ENCODE measurements at places on chromosomes 6 and 20.

DNA sequence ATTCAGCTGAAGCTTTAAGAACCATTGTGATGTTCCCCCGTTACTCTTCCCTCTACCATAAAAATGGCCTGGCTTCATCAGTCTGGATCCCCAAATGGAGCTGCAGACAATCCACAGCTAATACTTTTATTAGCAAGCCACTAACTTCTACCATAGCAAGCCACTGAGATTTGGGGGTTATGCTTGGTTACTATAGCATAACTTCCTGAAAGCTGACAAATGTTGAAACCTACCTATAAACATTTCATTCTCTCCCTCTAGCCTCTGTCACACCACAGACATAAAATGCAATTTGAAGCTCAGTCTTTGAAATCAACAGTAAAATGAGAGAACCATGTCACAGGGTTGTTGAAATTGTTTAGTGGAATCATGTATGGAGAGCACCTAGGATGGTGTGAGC, 3.0 kb upstream of the HTR1E start:
- DNase-seq, result no peak

DNA sequence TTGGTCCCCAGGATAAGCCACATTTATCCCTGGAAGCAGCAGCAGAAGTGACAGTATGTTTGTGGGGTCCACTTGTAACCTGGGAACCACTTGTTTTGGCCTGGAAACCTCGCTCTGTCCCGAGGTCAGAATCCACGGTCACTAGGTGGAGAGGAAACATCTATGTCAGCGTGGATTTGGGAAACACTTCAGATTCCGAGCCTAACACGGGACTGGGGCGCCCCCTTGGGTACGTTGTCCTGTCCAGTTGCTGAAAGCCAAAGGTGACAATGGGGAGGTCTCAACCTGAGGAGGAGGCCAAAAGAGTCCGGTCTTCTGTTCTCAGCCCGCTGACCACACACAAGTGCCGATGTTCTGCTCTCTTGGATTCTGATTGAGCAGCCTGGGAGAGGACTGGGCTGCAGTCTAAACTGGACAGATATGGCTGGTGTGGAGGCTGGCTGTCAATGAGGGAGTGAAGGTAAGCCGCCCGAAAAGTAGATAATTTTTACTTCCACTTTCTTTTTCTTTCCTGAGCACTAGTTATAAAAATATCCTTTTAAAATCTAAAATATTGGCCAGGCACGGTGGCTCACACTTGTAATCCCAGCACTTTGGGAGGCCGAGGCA, 4.9 kb upstream of the ZFP57 start:
- no peak for DNase-seq

- no peak for DNase-seq
These were observed 43.7 kb downstream of the FOXP4 start for GRCh38 chr6:41589636-41590622.

DNA sequence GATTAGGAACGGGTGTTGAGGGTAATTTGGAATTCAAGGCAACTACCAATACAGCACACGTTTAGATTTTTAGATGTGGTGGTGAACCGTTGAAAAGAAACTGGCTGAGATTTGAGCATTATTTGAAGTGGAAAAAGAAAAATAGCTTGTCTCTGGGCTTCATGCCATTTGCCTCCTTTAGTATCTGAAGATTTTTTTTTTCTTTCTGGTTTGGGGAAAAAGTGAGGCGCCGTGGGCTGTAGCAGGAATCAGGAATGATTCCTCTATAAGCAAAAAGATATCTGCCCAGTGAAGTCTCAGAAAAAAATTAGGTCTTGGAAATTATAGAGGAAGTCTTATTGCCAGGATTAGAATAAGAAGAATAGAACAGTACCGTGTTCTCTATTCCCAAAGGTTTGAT, 88.5 kb downstream of the RPS12 start:
- DNase-seq, result no peak

- no peak for DNase-seq
These were observed 324.9 kb downstream of the LAMA2 start for GRCh38 chr6:129207832-129208231.

DNA sequence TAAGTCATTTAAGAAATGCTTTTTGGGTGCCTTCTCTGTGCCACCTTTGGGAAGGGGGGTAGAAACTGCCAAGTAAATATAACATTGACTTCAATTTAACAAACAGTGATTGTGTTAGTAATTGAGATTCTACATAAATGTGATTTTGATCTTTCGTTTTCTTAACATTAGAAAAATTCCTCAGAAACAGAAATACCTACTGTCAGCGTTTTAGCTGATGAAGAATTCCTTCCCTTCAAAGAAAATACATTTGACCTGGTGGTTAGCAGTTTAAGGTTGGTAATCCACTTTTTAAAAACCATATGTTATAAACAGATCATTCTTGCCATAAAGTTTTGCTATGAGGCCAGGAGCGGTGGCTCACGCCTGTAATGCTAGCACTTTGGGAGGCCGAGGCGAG, 9.8 kb downstream of the NDUFAF5 start:
- DNase-seq, result no peak

DNA sequence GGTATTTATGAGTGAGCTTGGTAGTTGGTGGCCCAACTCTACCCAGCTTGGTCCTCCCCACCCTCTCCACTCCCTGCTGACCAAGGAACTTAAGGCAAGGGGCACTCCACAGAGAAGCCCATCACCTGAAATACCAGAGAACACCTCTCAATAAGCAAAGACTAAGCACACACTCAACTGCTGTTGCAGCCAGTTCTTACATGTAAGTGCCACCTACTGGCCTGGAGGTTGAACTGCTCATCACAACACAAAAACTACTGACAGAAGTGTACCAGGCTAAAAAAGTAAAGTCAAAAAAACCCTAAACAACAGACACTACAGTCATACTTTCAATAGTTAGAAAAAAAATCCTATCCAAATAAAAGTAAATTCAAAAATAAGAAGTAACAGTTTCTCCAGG, 146.2 kb downstream of the FAM83B start:
- DNase-seq, result no peak

DNA sequence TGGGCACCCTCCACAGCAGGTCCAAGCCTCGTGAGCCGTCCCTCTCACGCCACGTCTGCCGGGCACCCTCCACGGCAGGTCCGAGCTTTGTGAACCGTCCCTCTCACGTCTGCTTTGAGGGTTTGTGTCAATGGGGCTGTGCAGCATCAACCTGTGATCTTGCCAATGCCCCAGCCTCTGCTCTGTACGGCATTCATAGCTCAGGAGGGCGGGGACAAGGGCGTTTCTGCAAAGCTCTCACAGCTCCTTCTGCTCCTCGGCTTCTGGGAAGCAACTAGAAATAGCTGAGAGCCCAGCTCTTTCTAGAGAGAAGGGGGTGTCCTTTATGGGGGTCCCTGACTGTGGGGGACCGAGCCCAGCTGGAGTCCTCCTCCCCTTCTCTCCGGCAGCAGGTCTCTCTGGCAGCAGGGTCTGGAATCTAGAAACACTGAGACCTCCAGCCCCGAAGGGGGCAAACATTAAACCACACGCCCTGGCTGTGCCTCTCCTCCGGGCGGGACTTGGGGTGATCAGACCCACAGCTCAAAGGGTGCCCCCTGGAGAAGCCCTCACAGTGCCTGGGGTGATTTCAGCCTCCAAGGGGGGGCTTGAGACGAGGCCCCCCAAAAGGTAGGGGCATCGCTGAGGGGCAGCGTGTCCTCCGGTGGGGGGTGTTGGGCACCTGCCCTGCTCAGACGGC, 41.2 kb upstream of the CHRNA4 start:
- DNase-seq, result no peak

Data from foreskin melanocyte (primary cell).